Activated T-helper 1 cell treated with Interleukin-2 at 50 U/mL for 16 hours (primary cell): ENCODE measurements at places on chromosomes 5 and 9.

GRCh38 chr5:14182761-14183160 is 39.6 kb downstream of the TRIO start:
- no peak for DNase-seq

- no peak for DNase-seq
These were observed 7.6 kb downstream of the RGS3 start for GRCh38 chr9:113471143-113471542.

GRCh38 chr9:105157171-105157583 is 87.3 kb upstream of the SLC44A1 start:
- DNase-seq = no peak

- DNase-seq = no peak
These were observed 16.6 kb downstream of the SPTLC1 start for GRCh38 chr9:92098638-92099037.

DNA sequence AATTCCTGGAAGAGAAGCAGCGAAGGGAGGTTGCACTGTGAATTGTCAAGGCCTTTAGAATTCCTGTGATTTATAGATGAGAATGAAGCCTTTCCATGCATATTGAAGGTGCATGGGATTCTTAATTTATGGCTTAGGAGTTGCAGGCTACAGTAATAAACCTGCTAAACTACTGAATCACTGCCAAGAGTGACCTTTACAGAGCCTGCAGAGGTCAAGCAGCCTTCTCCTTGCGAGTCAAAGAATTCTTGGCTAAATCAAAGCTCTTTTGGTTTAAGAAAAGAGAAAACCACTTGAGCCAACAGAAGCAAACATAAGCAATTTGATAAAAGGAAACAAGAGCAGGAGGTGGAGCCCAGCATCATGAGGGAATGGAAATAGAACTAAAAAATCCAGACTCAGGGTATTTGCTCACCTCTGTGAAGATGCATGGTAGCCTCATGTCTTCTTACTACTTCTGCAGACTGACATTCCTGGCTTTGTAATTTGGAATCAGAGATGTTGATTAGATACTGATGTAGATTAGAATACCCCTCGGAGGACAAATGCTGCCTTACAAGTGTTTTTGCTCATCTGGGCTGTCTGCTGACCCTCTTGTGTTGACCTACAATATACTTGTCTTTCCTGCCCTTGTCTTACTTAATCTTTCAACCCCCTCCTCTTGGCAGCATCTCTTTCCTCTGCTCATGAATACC is 90.3 kb upstream of the IFNK start:
- DNase-seq = no peak
